ENCODE measurements at places on chromosomes 1 and 21.

DNA sequence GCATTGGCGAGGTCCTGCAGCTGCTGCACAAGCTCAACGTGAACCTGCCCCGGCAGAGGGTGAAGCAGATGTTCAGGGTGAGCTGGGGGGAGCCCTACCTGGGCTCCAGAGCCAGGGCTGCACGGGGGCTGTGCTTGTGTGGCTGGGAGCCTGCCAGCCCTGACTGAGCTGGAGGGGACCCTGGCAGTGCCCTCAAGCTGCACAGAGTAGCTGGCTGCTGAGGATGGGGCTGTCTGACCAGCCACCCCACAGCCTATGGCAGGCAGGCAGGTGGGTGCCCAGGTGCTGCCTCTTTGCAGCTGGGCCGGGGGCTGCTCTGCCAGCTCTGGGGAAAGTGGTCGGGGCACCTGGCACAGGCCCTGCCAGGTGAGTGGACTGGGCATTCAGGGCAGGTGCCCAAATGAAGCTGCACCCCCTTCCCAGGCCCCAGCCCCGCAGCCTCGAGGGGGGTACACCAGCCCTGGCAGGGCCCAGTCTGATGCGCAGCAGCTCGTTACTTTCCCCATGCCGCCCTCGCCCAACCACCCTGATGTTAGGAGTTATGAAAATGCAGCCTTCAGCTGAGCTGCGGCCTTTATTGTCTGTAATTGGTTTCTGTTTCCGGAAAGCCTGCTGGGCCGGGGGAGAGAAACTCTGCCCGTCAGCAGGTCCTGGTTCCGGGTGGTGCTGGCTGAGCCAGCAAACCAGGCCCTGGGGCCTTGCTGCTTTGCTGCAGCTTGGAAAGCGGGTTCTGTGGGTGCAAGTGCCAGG is 4.3 kb downstream of the PLCH2 start:
- DNase-seq: no peak

GRCh38 chr1:108801101-108801500 is 54.6 kb downstream of the STXBP3 start:
- DNase-seq: no peak

DNA sequence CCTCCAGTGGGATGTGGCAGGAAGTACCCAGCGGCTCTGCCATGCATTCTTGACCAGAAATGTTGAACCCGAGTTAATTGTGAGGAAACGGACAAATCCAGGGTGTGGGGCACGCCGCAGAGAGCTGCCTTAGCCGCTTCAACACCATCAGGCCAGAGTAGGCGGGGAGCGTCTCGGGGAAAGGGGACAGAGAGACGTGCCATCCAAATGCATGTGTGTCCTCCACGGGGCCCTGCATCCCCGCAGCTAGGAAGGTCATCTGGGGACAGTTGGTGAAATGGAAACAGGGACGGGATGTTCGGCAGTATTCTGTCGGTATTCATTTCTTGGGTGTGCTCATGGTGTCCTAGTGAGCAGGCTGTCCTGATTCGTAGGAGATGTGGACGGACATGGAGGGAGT is 59.1 kb upstream of the TRAPPC10 start:
- no peak for DNase-seq

- no peak for DNase-seq
Observed at GRCh38 chr1:77316006-77316405, 34.2 kb downstream of the AK5 start.

DNA sequence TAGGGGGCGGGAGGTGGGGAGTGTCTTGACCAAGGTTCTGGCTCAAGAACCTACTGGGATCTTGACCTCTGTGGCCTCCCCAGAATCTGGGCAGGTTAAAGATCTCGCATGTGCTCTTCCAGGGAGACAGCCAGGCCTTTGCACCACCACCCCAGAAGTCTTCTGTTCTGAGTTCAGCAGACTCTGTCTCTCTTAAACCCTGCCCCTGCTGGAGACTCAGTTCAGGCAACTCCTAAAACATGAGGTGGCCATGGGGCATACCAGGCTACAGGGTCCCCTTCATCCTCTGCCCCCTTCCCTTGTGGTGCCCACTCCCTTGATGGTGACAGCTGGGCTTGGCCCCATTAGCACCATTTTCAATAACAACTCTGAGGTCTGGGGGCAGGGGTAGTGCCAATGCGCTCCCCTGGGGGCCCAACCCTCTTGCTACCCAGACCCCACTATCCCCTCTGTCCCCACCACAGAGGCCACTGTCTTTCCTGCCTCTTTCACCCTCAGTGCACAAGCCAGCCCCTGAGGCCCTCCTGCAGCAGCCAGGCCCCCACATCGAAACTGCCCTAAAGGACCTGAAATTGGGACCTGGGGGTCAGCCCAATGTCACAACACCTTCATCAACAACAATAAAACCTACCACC is 132.7 kb upstream of the RUNX3 start:
- DNase-seq: no peak

DNA sequence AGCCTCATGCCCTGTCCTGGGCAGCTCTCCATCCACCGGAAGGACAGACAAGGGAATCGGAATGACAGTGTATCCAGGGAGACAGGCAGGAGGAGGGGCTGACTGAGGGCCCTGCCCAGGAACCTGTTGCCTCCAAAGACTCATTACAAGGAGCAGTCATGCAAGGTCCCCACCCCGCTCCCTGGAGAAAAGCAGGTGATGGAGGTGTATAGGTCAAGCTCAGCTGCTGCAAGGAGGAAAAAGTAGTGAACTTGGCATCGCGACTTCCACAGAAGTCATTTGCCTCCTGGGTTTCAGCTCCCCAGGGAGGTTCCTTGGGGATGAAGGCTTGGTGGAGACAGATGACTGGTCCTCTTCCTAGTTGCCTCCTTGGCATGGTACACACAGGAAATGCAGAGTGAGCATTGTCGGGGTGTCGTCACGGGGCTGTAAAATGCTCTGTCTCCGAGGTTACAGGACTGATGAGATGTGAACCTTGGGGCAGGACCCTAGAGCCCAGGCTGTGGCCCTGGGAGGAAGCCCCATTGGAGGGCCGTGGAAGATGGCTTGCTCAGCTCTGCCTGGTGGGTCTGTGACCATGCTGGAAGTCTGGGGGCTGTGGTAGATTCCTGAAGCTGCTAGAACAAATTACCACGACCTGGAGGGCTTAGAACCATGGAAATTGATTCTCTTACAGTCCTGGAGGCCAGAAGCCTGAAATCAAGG is 219.6 kb upstream of the C1orf174 start:
- no peak for DNase-seq

DNA sequence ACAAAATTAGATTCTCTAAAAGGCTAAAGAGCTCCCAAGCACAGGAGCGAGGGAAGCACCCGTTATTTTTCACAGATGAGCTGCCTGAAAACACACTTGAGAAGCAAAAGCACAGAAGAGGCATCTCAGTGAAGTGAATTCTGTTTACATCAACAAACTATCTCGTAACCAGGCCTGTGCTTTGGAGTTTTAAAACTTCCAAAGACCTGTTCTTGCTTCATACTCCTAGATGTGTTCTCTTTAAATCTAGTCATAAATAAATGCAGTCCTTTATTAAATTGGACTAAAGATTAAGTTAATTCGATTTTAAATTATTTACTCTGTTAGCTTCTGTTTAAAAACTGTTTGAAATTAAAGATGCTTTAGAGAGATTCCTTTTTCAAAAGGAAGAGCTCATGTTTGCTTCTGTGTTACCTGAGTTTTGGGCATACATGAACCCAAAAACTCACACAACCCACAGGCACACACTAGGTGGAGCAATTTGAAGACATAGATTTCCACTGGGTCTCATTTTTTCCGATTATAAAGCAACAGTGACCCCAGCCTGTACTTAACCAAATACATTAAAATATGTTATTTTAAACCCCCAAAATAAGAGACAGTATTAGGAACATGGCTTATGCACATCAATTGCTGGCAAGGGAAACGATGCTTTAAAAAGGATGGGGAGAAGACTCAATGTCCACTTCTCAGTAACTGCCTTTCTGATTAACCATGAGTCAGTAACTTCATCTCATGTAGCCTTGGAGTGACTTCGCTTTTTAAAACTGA is 648.2 kb downstream of the SMYD3 start:
- DNase-seq: peak; percentile 58

- DNase-seq: no peak
Observed at GRCh38 chr1:67823615-67824014, 9.7 kb downstream of the GNG12 start.

- no peak for DNase-seq
Observed at GRCh38 chr1:83766241-83766691, 232.7 kb downstream of the TTLL7 start.

GRCh38 chr1:43691871-43692815 is 15.2 kb upstream of the ST3GAL3 start:
- DNase-seq: no peak

DNA sequence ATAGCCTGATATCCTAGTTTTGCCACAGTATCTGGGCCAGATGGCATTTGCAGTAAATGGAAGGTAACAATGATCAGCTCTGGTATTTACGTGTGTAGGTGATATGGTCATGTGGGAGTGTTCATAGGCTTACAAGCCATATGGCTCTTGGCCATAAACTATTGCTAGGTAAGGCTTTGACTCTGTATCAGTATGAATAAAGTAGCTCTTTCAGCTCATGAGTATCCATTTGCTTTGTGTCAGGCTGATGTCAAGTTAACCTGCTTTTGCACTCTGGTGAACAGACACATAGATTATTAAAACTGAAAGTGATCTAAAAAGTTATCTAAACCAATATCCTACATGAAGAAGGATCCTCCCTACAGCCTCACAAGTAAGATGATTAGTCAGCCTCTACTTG is 69.0 kb downstream of the DDR2 start:
- DNase-seq: no peak

GRCh38 chr1:2575801-2576663 is 10.5 kb upstream of the PRXL2B start:
- no peak for DNase-seq

DNA sequence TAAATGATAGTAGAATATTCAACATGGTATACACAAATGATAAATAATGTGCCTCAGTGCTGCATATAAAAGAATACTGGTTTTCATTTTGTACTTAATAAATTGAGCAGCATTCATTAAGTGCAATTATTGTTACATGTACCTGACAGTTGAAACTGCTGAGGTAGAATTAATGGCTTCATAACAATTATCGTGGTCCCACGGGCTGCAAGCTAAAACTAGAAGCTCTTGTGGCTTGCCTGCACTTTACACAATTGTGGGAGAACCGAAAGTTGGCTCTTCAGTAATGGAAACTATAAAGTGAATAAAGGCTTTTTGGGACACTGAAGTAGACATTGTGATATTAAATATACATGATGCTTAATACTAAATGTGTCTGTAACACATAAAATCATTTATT is 23.2 kb downstream of the INSL5 start:
- peak; percentile 32 for DNase-seq

DNA sequence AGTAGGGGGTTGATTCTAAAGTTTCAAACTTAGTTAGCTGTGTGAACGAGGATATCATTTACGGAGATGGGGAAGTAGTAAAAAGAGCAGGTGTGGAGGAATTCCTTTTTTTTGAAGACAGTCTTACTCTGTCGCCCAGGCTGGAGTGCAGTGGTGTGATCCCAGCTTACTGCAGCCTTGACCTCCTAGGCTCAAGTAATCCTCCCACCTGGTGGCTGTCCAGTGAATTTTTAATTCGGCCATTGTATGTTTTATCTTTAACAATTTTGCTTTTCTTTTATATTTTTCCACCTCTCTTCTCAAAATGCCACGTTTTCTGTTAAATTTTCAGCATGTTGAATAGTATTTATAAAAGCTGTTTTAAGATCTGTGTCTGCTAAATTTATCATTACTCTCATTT is 12.3 kb upstream of the CENPF start:
- DNase-seq: no peak

DNA sequence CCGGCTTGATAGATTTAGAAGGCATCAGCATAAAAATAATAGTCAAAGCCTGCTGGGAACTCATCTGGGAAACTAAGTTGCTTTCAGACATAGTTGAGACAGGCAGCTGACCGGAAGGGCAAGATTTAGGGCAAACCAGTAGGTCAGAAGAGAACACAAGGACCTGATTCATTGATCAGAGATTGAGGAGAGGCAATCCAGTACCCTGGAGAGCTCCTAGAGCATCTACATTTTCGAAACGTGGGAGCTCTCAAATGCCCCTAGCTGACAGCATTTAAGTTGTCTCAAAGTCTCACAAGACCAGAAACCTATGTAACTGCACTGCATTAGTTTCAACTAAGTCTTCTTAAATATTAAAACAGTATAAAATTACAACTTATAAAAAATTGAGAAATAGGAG is 22.9 kb upstream of the MTF2 start:
- peak; percentile 36 for DNase-seq

DNA sequence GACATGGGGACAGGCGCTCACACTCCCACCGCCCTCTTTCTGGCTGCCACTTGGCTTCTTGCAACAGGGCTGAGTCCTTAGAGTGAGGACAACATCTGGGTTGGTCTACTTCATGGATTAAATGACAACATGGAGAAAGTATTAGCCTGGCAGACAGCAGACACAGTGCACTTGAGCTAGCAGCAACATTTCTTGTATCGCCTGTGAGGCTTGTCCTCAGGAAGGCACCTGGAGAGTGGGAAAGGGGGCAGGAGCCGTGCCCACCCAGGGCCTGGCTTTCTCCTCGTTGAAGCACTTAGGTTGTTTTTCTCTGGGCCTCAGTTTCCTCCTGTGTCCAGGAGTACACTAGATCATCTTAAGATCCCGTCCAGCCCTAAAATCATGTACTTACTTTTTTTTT is 3.7 kb downstream of the ELF3 start:
- DNase-seq: no peak

DNA sequence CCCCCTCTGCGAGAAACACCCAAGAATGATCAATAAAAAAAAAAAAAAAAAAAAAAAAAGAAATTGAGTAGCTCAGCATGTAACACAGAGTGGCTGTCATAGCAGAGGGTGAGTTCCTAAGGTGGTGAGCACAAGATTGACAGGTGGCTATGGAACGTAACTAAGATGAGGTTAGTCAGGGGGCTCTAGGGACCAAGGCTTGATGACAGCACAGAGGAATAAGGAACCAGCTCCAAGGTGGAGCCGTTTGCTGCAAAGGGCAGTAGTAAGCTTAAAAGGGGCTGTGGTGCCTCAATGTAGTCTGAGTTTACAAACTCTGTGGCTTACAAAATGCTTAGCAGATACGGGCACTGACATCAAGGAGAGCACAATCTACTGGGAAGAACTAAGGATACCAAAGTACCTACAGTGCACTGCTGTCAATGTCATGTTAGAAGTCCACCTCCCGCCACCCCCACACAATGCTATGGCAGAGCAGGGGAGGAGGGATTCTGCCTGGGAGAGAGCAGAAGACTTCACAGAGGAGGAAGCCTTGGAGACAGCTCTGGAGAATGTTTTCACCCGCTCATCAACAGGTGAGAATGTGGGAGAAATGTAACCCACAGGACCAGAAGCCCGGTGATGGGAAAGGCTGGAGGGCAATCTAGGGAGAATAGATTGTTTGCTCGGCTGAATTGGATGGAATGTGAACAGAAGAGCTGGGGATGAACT is 13.1 kb downstream of the IQGAP3 start:
- no peak for DNase-seq

GRCh38 chr1:173050865-173051264 is at the start of gene TNFSF18:
TNFSF18 (minus strand) TSS chr1:173050941; CDS start chr1:173050896, 45 bp downstream.
- peak; percentile 78 for DNase-seq

DNA sequence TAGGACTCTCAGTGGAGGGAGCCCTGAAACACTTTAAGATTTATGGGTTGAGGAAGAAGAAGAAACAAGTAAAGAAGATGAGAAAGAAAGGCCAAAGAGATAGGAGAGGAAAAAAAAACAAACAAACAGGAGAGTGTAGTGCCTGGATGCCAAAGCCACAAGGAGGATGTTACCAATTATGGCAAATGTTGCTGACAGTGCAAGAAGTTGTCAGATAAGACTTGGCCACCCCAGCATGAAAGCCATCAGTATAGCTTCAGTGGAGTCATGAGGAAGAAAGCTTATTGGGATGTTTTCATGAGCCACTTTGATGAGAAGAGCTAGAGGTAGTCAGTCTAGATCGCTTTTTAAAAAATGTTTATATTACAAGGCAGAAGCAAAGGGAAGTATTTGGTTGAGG is 380.2 kb upstream of the ADGRL4 start:
- no peak for DNase-seq

- DNase-seq: peak; percentile 17
Observed at GRCh38 chr1:89363638-89364536, at the start of gene GBP6. GBP6 (plus strand) TSS chr1:89364059; CDS start chr1:89368552, 4,493 bp downstream.
